ENCODE measurements at places on chromosomes 1 and 21.

- no peak for DNase-seq
Observed at GRCh38 chr1:223246476-223247112, 103.5 kb upstream of the TLR5 start.

GRCh38 chr1:187617776-187618175 is 789.0 kb downstream of the PLA2G4A start:
- DNase-seq: no peak

DNA sequence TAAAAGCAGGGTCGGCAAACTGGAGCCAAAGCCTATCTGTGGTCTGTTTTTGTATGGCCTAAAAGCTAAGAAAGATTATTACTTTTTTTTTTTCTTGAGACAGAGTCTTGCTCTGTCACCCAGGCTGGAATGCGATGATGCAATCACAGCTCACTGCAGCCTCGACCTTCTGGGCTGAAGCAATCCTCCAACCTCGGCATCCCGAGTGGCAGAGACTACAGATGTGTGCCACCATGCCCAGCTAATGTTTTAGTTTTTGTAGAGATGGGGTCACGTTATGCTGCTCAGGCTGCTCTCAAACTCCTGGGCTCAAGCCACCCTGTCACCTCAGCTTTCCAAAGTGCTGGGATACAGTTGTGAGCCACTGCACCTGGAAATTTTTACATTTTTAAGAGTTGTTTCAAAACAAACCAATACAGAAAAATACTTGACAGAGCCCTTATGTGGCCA is 6.5 kb upstream of the GLRX2 start:
- DNase-seq: no peak

- DNase-seq: no peak
Observed at GRCh38 chr1:159869607-159870006, 7.2 kb upstream of the VSIG8 start.

DNA sequence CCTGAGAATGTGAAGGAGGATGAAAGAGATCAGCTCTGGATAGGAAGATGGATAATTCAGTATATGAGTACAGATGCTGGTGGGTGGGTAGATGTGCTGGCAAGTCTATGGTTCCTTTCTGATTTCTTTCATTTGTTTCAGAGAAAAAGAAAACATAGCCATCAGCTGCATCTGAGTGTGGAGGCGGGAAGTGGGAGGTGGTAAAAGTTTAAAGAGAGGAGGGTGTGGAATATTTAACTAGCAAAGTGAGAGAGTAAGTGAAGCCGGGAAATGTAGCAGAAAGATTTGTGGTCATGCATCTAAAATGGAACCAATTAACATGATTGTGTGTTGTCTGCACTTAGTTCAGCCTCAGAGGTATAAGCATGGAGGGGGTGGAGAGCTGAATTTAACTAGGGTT is 16.4 kb downstream of the RPE65 start:
- no peak for DNase-seq
